ENCODE measurements at places on chromosomes 3 and 15. TPM values are rescaled to one million over a fixed set of nuclear protein-coding genes. Genes with fewer than 3 reads are reported as not detected.

DNA sequence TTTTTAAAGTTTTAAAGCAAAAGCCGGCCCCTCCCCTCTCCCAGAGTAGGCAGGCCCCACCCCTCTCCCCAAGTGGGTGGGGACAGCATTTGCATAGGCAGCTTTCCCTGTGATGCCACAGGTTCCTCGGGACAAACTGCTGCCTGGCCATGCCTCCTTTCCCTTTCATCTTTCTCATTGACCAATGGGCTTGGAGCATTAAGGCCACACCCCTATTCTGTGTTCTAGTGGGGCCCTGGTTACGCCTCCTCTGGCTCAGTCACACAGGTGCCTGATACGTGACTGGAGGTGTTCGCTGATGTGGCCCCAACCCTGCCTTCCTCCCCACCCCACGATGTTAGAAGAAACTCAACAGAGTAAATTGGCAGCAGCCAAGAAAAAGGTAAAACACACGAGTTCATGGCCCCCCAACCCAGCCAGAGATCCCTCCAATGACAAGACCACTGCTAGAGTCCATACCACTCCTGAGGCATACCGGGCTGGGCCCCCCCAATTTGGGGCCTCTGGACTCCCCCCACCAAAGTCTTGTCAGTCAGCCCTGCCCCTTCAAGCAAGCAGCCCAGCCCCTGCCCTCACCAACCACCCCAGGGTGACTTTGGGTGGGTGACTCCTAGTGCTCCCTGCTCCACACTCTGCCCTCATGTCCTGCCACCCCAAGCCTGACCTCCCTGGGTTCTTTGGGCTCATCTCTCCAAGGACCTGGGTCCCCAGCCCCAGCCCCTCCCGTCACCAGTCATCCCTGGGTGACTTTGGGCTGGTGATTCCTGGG lies 62.8 kb upstream of the CSPG4 start:
- H3K4me1 ChIP-seq: no peaks in the 10 kb centered on the region
- DNase-seq: no peak
- no peak overlapping the region for H3K4me3 ChIP-seq
- H3K27ac ChIP-seq: no peak overlapping the region
- no peaks in the 10 kb centered on the region for H3K27me3 ChIP-seq

DNA sequence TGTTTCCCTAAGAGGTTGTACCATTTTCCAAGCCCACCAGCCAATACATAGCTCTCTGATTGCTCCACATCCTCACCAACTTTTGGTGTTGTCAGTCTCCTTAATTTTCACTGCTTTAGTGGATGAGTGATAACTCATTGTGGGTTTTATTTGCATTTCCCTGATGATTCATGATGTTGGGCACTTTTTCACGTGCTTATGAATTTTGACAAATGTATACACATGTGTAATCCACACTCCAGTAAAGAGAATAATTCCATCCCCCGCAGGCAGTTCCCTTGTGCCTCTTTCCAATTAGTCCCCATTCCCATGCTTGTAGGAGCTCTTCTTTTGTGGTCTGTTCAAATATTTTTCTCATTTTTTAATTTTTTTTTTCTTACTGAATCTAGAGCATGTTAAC lies 52.4 kb downstream of the ANP32A start:
- no peak overlapping the region for H3K4me3 ChIP-seq
- no peaks in the 10 kb centered on the region for H3K36me3 ChIP-seq
- no peaks in the 10 kb centered on the region for H3K4me1 ChIP-seq
- no peak overlapping the region for H3K27ac ChIP-seq
- no peak for DNase-seq
- no peaks in the 10 kb centered on the region for H3K27me3 ChIP-seq

DNA sequence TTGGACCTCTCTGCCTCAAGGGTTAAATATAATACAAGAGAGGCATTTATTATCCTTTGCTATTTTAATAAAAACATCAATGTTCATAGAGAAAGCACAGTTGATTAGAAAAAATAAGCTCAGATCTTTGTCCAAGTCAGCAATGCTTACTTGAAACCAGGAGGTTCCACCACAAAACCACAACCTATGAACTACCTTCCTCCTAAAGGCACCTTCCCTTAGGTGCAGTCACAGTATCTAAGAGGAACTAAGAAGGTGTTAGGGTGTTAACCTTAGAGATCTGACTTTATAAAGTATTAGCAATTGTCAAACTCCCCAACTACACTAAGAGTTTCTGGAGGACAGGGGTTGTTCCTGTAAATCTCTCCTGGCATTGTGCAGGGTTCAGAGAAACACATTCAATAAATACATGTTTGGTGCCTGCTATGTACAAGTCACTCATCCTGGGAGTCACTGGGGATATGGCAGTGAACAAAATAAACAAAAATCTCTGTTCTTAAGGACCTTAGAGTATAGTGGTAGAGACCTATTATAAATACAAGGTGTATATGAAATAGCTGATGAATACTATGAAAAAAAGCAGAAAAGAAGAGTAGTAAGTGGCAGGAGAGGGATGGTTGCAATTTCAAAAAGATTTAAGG lies 208.6 kb downstream of the NFKBIZ start:
- H3K36me3 ChIP-seq: no peaks in the 10 kb centered on the region
- peak; percentile 80 for DNase-seq
- H3K27me3 ChIP-seq: no peaks in the 10 kb centered on the region
- H3K4me3 ChIP-seq: peak overlapping the region; percentile 5

- no peak overlapping the region for H3K4me3 ChIP-seq
- H3K27me3 ChIP-seq: no peaks in the 10 kb centered on the region
- DNase-seq: no peak
- no peak overlapping the region for H3K27ac ChIP-seq
- no peaks in the 10 kb centered on the region for H3K4me1 ChIP-seq
Measured at GRCh38 chr3:105957722-105958121, 88.9 kb upstream of the CBLB start.

DNA sequence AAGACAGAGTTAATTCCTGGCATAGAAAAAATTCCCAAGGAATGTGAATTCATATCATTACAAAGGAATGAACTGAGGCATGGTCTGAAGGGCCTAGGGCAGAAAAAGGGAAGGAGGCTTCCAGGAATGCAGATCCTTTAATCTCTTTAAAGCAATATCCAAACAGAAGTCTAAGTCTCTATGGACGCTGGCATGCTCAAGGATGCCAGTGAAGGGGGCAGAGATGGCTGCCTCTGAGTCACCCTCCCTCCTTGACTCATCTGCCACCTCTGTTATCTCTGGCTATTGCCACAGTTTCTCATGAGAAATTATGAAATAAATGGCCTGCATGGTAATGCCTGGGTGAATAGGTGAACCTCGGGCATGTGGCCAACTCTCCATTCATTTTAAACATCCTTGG lies 96.3 kb upstream of the BCL6 start:
- H3K4me1 ChIP-seq: no peaks in the 10 kb centered on the region
- H3K27me3 ChIP-seq: no peaks in the 10 kb centered on the region
- no peak overlapping the region for H3K4me3 ChIP-seq
- no peak overlapping the region for H3K27ac ChIP-seq

GRCh38 chr15:96181873-96182301 lies 148.6 kb upstream of the NR2F2 start:
- no peaks in the 10 kb centered on the region for H3K36me3 ChIP-seq
- no peaks in the 10 kb centered on the region for H3K27me3 ChIP-seq
- DNase-seq: no peak
- H3K27ac ChIP-seq: no peak overlapping the region

- no peak overlapping the region for H3K4me3 ChIP-seq
- no peak for DNase-seq
- H3K27ac ChIP-seq: no peak overlapping the region
- H3K36me3 ChIP-seq: no peaks in the 10 kb centered on the region
- H3K27me3 ChIP-seq: no peaks in the 10 kb centered on the region
Measured at GRCh38 chr3:98797905-98798304, 34.8 kb downstream of the ST3GAL6 start.

DNA sequence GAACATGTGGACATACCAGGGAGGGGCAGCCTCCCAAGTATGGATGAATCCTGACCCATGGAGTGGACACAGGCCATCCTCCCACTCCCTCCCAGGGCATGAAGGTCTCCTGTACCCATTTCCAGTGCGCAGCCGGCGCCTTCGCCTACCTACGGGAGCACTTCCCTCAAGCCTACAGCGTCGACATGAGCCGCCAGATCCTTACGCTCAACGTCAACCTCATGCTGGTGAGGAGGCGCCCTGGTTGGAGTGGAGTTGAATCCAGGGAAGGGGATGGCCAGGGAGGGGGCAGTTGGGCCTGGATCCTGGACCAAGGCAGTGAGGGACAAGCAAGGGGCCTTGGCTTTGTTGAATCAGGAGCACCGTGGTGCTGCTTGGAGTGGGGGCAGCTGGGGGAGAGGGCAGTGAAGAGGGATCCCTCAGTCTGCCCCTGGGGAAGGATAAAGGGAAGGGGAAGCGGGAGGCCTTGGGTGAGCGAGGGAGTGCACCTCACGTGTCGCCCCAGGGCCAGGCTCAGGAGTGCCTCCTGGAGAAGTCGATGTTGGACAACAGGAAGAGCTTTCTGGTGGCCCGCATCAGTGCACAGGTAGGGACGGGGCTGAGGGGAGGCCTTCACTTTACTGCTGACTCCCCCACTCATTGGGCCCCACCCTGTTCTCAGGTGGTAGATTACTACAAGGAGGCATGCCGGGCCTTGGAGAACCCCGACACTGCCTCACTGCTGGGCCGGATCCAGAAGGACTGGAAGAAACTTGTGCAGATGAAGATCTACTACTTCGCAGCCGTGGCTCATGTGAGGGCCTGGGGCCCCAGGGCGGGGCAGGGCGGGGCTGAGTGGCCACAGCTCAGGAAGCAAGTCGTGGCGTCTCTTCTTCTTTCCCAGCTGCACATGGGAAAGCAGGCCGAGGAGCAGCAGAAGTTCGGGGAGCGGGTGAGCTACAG lies 25.3 kb downstream of the PTPN23 start:
- H3K4me1 ChIP-seq: no peaks in the 10 kb centered on the region
- peaks cover 5% of the 10 kb centered on the region for H3K36me3 ChIP-seq
- no peak overlapping the region for H3K4me3 ChIP-seq
- DNase-seq: no peak

DNA sequence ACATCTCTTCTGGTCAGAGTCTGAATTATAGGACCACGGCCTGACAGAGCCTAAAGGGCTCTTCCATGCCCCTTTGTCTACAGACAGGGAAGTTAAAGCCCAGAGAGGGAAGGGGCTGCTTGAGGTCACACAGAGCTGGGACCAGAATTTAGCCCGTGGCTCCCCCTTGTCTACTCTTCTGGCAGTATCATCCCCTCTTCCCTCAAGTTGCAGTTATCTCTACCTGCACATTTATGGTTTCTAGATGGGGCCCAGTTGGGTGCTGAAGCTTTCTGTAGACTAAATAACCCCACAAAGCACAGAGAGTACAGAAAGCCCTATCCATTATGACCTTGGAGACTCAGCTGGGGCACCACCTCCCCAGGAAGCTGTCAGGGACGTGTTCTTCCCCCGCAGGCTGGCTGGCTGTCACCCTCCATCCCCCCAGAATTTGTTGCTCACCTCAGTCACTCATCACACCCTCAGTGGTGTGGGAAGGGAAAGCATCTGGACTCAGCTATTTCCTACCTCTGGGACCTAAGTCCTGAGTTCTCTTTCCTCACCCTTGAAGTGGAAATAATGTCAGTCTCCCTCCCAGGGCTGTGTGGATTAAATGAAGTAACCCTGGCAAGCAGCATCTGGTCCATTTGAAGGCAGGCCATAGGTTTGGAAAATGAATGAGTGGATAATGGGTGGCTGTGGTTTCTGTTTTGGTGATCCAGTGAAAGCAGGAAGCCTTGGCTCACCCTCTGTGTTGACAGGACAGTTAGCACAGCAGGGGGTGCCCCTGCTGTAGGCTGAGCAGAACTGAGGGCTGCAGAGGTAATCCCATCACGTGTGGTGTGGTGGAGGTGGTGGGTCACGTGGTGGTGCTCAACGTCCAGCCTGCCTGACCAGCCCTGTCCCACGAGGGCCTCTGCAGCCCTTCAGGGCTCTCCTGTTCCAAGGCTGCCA lies 16.3 kb downstream of the ACOX2 start:
- H3K4me3 ChIP-seq: no peak overlapping the region
- no peaks in the 10 kb centered on the region for H3K4me1 ChIP-seq
- H3K27ac ChIP-seq: no peak overlapping the region
- DNase-seq: no peak
- no peaks in the 10 kb centered on the region for H3K27me3 ChIP-seq

DNA sequence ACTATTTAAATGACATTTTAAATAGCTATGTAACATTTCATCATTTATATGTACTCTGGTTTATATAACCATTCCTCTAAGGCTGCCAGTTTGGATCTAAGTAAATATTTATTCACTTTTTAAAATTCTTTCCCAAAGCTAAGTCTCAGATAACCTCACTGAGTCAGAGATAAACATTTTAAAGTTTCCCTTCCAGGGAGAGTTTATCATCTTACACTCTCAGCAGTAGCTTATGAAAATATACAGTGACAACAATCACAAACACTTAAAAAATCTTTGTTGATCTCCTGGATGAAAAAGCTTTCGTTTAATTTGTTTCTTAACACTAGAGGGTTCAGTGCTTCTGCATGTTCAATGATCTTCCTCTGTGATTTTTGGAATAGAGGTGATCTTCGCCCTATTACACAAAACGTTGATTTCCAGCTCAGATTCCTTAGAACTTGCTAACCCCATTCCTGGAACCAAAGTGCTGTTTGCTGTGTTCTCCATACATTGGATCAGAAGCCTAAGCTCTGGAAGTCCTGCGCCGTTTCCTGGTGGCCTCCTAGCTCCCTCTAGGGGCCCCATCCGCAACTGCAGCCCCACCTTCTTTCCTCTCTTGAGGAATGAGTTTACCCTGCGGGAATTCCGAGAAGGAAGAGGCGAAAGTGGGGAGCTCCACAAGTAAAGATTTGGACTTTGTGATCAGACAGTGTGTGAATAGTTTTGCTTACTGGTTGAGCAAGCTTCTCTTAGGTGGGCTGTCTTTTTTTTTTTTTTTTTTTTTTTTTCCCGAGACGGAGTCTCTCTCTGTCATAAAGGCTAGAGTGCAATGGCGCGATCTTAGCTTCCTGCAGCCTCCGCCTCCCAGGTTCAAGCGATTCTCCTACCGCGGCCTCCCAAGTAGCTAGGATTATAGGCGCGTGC lies 29.3 kb upstream of the SACM1L start:
- no peak overlapping the region for H3K27ac ChIP-seq
- no peaks in the 10 kb centered on the region for H3K27me3 ChIP-seq
- no peak overlapping the region for H3K4me3 ChIP-seq
- DNase-seq: no peak
- peaks cover 9% of the 10 kb centered on the region for H3K4me1 ChIP-seq

- H3K36me3 ChIP-seq: peaks cover 6% of the 10 kb centered on the region
- no peaks in the 10 kb centered on the region for H3K27me3 ChIP-seq
- H3K4me3 ChIP-seq: no peak overlapping the region
Measured at GRCh38 chr3:71229905-71230657, 353.4 kb downstream of the FOXP1 start.

DNA sequence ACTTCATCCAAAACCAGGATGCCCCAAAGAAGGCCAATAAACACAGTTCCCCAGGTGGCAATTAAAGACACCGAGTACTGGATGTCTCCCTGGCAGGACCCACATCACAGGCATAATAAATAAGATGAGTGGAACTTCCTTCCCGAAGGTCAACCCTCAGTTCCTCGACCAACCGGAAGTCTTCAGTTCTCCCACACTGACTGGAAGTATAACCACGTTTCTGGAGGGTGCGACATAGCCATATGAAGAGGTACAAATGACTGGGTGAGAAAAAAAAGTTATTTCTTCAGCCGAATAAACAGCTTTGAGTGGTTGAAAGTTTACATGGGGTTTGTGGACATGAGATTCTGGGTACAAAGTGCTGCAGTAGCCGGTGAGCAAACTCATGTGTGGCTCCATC lies 34.6 kb upstream of the MUC13 start:
- H3K4me3 ChIP-seq: no peak overlapping the region
- H3K27ac ChIP-seq: no peak overlapping the region
- DNase-seq: no peak

- no peaks in the 10 kb centered on the region for H3K4me1 ChIP-seq
- no peak for DNase-seq
- no peak overlapping the region for H3K4me3 ChIP-seq
- H3K27ac ChIP-seq: no peak overlapping the region
- H3K36me3 ChIP-seq: no peaks in the 10 kb centered on the region
Measured at GRCh38 chr15:90213122-90213817, 12.1 kb downstream of the SEMA4B start.

The SNRPA1 gene
- total RNA-seq: 80.1 TPM

The CPN2 gene
- total RNA-seq: not detected

The TRAIP gene
- 5.7 TPM for total RNA-seq

The GATM gene
- 1.6 TPM for total RNA-seq

All from naive thymus-derived CD4-positive, alpha-beta T cell (primary cell).